ENCODE measurements at places on chromosomes 6 and 20.

DNA sequence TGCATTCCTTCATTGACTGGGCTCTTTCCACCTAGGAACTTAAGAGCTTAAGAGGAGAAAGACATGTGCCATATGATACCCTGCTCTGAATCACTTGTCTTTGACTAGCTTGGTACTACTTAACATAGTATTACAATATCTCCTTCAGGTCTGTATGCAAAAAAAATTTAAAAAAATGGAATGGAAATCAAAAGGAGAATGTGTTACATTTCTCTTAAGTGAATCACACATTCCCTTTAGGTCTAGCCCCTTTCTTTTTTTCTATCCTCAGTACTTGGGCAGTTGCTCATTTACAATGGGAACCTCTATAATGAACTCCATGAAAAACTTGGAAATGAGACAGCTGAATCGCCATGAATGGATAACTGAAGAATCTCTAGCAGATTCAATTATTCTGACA is 53.8 kb downstream of the SLC35F1 start:
- DNase-seq = no peak

GRCh38 chr6:116335612-116336215 is 35.0 kb upstream of the DSE start:
- DNase-seq = no peak

- no peak for DNase-seq
These were observed 27.5 kb downstream of the NCOA7 start for GRCh38 chr6:125818225-125818657.

- no peak for DNase-seq
These were observed 16.3 kb downstream of the RIN2 start for GRCh38 chr20:19774135-19774933.

- DNase-seq = no peak
These were observed at the start of the genes DEFB124 and REM1 for GRCh38 chr20:31474758-31475427. TSS of gene DEFB124 (minus strand) at chr20:31475127. CDS start at chr20:31473013, 2,114 bp downstream. TSS of gene REM1 (plus strand) at chr20:31475288. CDS start at chr20:31476446, 1,158 bp downstream.
